Epithelial cell of esophagus (primary cell): ENCODE measurements at places on chromosomes 16 and 17.

DNA sequence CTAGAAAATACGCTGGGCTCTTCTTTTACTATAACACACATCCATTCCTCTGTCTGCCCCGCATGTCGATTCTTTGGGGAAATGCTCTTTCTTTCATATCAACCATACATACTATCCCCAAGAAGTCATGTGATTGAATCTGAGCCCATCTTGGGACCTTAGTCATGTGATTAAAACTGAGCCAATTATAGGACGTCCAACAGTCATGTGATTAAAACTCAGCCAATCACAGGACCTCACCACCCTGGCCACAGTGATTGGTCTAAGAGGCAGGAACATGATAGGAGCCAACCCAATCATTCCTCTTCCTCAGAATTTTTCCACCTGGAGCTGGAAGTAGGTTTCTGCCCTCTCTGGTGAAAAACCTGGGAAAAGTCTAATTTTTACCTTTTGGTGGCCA, 78.8 kb downstream of the TMEM114 start:
- DNase-seq = no peak

- peak; percentile 53 for DNase-seq
Observed at GRCh38 chr17:59167571-59168001, 12.0 kb downstream of the PRR11 start.

DNA sequence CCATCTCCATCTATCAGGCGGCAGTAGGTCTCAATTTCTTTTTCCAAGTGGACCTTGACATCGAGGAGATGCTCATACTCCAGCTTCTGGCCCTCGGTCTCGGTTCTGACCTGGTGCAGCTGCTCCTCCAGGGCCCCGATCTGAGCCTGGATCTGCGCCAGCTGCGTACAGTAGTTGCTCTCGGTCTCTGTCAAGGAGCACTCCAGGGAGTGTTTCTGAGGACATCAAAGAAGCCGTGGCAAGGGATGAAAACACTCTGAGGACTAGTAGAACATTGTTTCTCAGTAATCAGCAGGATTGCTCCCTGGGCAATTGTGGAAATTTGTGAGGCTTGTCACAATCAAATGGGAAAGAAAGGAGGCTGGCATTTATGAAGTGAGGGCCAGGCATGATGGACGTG, 5.9 kb downstream of the KRT28 start:
- no peak for DNase-seq

GRCh38 chr17:17447264-17447663, 29.5 kb upstream of the MED9 start:
- DNase-seq = no peak

GRCh38 chr17:33725675-33726271, 432.7 kb upstream of the ASIC2 start:
- peak; percentile 18 for DNase-seq

GRCh38 chr16:81448154-81449131, 3.8 kb downstream of the CMIP start:
- DNase-seq = peak; percentile 43

GRCh38 chr16:50351116-50351515, 17.7 kb downstream of the BRD7 start:
- DNase-seq = no peak

DNA sequence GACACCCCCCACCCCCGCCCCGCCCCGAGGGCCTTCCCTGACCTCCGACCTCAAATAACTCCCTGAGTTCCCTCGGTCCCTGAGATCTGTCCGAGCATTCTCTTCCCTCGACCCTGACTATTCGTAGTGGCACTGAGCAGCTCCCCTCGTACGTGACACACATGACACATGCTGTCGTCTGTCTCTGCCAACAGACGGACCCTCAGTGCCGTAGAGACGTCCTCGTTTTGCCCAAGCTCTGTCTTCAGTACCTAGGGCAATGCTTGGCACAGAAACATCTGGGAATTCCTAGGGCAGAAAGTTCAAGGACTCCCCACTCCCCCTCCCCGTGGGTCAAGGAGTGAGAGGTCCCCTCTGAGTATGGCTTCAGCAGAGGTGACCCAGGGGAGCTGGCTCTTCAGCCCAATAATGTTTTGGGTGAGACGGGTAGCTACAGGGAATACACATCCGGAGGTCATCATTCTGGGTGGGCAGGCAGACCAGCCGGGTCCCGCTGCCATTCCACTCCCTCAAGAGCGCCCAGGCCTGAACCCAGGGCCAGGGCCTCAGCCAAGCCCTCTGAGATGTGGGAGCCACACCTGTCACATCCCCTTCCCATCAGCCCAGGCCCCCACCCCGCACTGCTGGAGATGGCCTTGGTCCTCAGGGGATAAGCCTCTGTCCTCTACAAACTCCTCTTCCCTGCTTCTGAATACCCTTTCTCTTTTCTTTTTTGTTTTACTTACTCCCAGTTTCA, 671 bp upstream of the FADS6 start:
- DNase-seq = no peak

DNA sequence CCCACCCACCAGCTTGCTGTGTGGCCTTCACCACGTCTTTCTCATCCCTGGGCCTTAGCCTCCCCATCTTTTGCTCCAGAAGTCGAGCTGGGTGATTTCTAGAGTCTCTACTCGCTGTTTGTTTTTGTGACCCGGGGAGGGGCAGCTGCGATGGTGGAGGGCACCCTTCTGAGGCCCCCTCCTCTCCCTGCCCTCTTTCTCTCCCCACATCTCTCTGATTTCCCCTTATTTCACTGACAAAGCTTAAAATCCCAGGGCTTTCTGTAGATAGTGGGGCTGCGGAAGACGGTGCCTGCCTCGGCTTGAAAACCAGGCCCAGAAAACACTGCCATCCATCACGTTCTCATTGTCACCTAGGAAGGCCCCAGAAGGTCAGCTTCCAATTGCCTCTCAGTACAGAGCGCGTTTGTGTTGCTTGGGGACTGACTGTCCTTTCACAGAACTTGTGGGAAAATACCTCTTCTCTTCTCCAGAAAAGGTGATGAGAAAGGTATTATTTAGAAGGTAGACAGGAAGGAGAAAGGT, 95.1 kb downstream of the NTN1 start:
- DNase-seq = no peak

DNA sequence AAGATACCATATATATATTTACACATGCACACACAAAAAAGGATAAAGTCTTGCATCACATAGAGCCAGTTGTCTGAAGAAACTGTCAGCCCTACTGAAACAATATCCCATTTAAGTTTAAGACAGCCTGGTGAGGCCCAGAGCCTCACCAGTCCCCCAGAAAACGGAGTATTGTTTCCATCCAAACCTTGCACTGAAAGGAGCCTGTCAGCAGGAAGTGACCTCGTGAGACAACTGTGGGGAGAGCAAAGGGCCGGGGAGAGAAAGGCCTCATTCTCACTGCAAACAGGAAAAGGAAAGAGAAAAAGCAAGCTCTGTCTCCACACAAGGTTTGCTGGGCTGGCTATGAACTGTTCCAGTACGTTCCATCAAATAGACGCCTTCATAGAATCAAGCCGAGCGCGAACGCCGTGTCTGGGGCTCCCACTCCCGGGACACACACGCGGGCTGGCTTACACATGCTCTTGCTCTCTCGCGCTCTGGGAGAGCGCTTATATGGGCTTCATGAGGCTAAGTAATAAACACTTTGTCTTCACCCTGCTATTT, 44.4 kb upstream of the ZFHX3 start:
- no peak for DNase-seq

DNA sequence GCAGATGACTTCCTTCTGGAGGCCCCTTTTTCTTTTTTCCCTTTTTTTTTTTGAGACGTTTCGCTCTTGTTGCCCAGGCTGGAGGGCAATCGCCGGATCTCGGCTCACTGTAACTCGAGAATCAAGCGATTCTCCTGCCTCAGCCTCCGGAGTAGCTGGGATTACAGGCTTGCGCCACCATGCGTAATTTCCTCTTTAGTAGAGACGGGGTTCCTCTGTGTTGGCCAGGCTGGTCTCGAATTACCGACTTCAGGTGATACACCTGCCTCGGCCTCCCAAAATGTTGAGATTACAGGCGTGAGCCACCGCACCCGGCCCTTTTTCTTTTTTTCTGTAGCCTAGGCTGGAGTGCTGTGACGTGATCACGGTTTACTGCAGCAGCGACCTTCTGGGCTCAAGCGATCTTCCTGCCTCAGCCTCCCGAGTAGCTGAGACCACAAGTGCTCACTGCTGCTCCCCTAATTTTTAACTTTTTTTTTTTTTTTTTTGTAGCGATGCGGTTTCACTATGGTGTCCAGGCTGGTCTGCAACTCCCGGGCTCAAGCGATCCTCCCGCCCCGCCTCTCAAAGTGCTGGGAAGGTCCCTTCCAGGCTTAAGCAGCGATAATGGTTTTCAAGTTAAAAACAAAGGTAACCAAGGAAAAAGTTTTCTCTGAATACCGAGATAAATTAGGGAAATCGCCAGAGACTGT, 956 bp upstream of the IST1 start:
- DNase-seq = peak; percentile 78

DNA sequence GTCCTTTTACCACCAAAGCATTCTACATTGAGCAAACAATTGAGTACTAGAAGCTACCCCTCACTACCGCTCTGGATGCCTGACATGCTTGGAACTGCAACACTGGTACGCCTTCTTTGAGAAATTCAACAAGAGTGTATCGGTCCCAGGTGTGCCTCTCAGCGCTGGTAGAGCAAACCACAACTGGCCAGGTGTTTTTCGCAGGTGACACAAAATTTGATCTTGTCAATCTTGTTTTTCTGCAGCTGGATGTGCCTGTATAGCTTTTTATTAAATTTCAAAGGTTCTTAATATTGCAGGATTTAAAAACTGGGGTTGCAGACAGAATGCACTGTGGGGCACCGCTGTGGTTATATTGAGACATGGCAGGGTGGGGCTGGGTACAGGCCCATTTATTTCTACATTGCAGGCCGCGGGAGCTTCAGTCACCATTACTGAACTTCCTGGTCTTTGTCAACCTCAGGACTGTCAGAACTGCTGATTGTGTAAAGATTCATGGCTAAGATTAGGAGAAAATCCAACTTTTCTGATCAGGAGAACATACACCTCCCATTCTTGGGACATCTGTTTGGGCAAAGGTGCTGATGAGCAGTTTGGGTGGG, 4.5 kb upstream of the SNX20 start:
- peak; percentile 41 for DNase-seq

DNA sequence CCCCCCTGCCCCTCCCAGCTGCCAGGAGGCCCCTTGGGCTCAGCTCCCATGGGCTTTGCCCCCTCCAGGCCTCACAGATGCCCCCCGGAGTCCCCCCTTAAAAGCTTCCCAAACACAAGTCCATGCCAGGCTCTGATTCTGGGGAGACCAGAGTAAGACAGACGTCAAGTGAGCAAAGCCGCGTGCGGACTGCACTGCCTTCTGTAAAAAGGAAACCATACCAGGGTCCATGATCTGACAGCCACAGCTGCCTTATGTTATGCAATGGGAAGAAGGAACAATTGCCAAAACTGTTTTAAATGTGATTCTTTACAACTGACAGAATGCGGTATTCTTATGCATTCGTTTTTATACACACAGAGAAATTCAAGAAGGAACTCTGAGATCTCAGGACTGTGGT, 17.9 kb upstream of the HEXD start:
- DNase-seq = no peak

DNA sequence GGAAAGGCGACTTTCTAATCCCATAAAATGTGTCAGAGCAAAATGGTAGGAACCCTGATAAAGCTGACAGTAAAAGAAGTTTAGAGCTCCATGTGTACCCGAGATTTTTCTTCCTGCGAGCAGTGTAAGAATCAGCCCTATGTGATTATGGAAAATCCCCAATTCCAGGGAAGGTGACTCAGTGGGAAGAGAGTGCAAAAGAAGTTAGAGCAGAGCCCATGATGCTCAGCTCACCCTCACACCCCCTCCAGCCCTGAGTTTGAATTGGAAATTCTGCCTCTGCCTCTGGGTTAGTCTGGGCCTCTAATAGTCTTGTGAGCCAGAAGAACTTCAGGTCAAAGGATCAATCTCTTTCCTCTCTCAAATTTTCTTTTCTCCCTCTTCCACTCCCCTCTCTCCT, 12.5 kb downstream of the C17orf78 start:
- DNase-seq = peak; percentile 45

DNA sequence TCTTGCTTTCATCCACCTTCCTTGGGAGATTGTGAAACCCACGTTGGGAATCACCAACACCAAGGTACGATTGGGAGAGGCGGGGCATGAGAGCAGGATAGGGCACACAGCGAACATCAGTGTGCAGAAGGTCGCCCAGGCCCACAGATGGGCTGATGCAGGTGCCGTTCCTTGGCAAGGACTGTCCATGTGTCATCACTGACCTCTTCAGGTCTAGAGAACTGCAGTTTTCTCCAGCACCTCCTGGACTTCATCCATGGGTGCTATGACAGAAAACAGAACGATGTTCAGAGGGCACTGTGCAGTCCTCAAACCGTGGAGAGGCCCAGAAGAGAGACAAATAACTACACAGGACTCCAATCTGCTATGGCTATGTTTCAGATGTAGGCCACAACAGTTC, 23.9 kb upstream of the TAT start:
- DNase-seq = no peak

DNA sequence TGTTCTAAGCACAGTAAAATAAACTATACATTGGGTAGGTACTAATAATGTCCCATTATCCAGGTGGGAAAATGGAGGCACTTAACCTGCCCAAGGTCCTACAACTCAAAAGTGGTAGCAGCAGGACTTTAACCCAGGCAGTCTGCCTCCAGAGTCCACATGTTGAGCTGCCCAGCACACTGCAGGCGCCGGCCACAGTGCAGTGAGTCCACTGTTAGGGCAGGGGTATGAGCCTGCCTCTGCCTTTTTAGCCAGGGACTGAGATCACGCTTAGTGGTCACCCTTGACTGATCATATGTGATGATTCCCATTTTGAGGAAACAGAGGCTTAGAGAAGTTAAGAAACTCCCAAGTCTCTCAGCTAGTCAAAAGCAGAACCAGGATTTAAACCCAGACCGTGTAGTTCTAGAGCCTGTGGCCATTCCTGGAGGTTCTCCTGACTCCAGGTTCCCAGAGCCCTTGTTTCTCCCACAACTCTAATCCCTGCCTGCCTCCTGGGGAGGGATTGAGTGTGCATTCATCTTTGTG, 8.4 kb downstream of the CES1 start:
- no peak for DNase-seq

- no peak for DNase-seq
Observed at GRCh38 chr16:11705311-11706025, 37.2 kb downstream of the TXNDC11 start.

DNA sequence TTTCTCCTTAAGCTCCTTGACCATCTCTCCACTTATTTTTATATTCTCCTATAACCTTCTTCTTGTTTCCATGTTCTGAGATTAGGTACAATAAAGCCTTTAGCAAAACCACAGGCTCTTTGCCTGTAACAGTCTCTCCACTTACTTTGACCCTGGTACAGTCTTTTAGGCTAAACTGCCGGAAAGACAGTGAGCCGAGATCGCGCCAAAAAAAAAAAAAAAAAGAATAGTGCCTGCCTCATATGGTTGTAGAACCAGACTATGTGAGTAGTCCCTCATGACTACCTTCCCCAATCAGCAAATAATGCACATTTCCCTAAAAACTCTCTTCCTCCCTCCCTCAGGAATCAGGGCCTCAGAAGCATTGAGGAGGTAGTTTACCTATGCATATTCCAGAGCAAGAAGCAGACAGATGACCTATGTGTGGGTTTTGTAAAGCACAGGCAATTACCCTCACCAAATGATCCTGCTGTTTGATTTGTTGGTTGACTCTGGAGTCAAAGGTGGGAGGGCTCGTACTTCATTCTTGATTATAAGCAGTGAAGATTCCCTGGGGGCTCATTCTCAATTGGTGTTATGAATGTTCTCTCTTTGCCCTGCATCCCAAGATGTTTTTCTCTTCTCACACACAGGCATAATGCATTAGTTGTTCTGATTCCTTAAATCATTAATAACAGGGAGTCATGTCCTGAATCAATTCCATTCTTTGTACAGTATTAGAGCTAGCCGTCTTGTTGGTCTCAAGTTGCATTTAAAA, 8.9 kb upstream of the NME1 start:
- no peak for DNase-seq

GRCh38 chr17:65332375-65332774, 195.2 kb downstream of the RGS9 start:
- DNase-seq = peak; percentile 14
